ENCODE measurements at places on chromosomes 11 and 22.
A peak's percentile ranks its signal among the peaks of the same experiment; 100 is the strongest.

GRCh38 chr22:40857309-40857855 lies 434 bp downstream of the XPNPEP3 start:
- no peaks in the 10 kb centered on the region for H3K27me3 ChIP-seq
- H3K36me3 ChIP-seq = peaks cover 8% of the 10 kb centered on the region

GRCh38 chr22:43955883-43956782 lies 891 bp downstream of the SAMM50 start:
- no peaks in the 10 kb centered on the region for H3K36me3 ChIP-seq
- peak overlapping the region; percentile 89 for H3K4me3 ChIP-seq
- peaks cover 11% of the 10 kb centered on the region for H3K27me3 ChIP-seq
- no peak for DNase-seq
- peaks cover 9% of the 10 kb centered on the region for H3K4me1 ChIP-seq
- peak overlapping the region; percentile 72 for H3K27ac ChIP-seq

DNA sequence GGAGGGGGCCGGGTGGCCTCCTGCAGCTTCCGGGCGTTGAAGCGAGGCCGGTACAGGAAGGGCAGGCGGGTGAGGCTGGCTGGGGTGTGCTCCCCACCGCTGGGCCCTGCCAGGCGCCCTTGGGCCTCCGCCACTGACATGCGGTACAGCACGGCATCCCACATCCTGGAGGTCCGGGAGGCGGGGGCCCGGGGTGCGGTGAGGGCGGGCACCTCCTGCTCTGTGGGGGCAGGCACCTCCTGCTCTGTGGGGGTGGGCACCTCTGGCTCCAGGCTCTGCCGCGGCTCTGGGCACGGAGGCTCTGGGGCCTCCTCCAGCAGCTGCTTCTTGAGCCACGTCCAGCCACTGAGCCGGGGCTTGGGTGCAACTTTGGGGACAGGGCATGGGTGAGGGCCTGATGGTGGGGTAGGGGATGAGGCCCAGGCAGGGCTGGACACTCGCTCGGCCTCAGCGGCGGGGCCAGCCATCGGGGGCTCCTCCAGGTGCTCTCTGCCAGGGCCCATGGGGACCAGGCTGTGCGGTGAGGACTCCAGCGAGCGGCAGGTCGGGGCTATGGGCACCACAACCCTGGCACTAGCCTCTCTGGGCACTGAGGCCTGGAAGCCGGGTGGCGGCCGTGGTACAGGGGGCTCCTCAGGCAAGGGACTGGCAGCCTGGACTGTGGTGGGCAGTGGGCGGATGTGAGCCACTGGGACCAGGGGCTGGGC lies 2.3 kb downstream of the PRR33 start:
- H3K27ac ChIP-seq = peak overlapping the region; percentile 65
- H3K4me1 ChIP-seq = peaks cover 53% of the 10 kb centered on the region
- H3K4me3 ChIP-seq = peak overlapping the region; percentile 44
- H3K27me3 ChIP-seq = no peaks in the 10 kb centered on the region
- peak; percentile 85 for DNase-seq

DNA sequence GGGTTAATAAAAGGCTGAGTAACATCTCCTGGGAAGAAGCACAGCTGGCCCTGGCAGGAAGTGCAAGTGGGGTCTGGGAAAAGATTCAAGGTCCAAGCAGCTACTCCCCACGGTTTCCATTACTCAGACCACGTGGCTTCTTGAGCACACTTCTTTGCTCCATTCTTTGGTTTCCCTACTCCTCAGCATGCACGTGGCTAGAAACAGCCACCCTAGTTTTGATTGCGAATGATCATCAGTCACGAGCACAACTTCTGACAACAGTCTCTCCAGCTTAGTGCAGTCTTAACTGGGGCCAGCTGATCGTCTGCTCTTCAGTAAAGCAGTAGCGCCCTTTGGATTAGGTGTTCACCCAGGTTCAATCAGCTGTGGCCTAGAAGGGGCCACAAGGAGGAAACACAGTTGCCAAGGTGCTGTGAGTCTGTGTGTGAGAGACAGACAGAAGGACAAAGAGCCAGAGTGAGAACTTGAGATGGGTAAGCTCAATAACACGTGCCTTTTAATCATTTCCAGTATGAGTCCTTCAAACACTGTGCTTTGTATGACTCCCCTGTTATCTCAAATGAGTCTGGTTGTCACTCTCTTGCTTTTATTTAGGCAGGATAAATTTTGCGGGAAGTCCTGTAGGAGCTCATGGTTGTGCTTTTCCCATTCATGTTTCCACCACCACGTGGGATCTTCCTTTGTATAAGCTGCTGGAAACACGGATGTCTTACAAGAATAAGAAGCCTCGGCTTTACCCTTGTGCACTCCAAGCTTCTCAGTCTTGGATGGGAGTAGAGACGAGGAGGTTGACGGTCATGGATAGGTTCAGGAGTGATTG lies 901 bp upstream of the PARVA start:
- H3K27me3 ChIP-seq = peaks cover 24% of the 10 kb centered on the region
- peak overlapping the region; percentile 12 for H3K27ac ChIP-seq
- no peak overlapping the region for H3K4me3 ChIP-seq
- H3K4me1 ChIP-seq = peaks cover 13% of the 10 kb centered on the region
- no peaks in the 10 kb centered on the region for H3K36me3 ChIP-seq
- DNase-seq = no peak

DNA sequence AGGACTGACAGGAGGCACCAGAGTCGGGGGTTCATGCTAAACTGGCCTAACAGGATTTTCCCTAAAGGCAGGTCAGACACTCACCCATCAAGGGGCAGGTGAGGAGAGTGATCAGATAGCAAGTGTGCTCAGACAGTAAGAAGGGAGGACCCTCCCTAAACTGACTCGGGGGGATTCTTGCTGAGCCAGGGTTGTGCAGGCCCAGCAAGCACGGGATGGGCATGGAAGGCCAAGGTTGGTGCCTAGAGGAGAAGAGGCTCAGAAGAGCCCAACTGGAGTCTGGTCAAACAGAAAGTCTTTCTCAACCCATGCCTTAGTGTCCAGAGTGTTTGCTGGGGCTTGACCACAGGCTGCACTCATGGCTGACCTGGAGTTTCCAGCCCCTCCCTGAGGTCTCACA lies 6.2 kb upstream of the APOL1 start:
- no peaks in the 10 kb centered on the region for H3K27me3 ChIP-seq
- H3K4me1 ChIP-seq = no peaks in the 10 kb centered on the region
- no peak for DNase-seq
- H3K27ac ChIP-seq = no peak overlapping the region

- no peak overlapping the region for H3K4me3 ChIP-seq
- DNase-seq = no peak
- H3K36me3 ChIP-seq = no peaks in the 10 kb centered on the region
- no peak overlapping the region for H3K27ac ChIP-seq
- no peaks in the 10 kb centered on the region for H3K4me1 ChIP-seq
Measured at GRCh38 chr11:38672445-38672844, 2074.4 kb upstream of the RAG2 start.

DNA sequence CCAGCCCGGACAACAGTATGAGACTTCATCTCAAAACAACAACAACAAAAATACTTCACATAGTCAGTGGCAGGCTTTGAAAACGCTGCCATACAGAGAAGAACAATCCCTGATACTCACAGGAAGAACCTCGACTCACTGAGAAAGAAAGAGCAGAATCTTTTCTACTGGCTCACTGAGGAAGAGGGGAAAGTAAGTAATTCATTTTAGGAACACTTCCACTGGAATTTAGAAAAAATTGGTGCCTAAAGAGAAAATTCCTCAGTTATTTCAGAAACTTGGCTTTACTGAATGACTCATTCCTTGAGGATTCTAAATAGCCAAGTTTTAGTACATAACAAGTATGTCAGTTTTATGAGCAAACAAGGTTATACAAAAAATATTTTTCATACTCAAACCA lies 12.3 kb downstream of the NARS2 start:
- H3K36me3 ChIP-seq = no peaks in the 10 kb centered on the region
- no peak for DNase-seq
- no peak overlapping the region for H3K4me3 ChIP-seq
- H3K27ac ChIP-seq = no peak overlapping the region

GRCh38 chr11:47302853-47303252 lies 32.9 kb downstream of the MADD start:
- H3K27ac ChIP-seq = no peak overlapping the region
- H3K4me1 ChIP-seq = no peaks in the 10 kb centered on the region
- no peak for DNase-seq
- peaks cover 80% of the 10 kb centered on the region for H3K36me3 ChIP-seq
- H3K27me3 ChIP-seq = no peaks in the 10 kb centered on the region
- H3K4me3 ChIP-seq = no peak overlapping the region

DNA sequence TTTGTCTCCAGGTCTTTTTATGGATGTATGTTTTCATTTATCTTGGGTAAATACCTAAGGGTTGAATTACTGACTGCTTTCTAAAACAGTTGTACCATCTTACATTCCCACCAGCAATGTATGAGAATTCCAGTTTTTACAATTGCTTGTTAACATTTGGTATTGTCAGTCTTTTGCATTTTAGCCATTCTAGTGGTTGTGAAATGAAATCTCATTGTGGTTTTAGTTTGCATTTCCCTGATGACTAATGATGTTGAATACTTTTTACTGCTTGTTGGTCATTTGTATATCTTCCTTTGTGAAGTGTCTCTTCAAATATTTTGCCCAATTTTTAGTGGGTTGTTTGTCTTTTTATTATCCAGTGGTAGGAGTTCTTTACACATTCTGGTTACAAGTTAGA lies 92.8 kb downstream of the ARFGAP2 start:
- no peak overlapping the region for H3K4me3 ChIP-seq
- no peaks in the 10 kb centered on the region for H3K4me1 ChIP-seq
- no peak overlapping the region for H3K27ac ChIP-seq
- H3K36me3 ChIP-seq = peaks cover 2% of the 10 kb centered on the region

DNA sequence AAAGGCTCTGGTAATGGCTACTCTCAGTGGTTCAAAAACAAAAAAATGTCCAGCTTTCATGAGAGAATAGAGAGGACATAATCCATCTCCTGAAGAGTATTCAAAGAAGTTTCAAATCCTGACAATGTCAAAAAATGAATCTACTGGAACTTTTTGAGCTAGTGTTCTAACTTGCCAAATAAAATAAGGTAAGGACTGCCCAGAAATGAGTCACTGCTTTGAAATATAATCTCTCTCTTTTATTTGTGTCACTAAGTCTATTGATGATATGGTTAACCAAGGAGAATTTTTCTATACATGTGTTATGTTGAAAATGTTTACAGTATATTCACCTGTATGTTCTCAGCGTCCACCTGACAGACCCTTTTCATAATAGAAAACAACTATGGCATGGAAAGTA lies 3.4 kb downstream of the GUCY1A2 start:
- DNase-seq = no peak
- H3K4me1 ChIP-seq = no peaks in the 10 kb centered on the region
- no peak overlapping the region for H3K27ac ChIP-seq

- H3K27me3 ChIP-seq = no peaks in the 10 kb centered on the region
- H3K27ac ChIP-seq = peak overlapping the region; percentile 27
- no peak for DNase-seq
- H3K36me3 ChIP-seq = peaks cover 3% of the 10 kb centered on the region
- peaks cover 15% of the 10 kb centered on the region for H3K4me1 ChIP-seq
- no peak overlapping the region for H3K4me3 ChIP-seq
Measured at GRCh38 chr11:93733474-93733873, 7.8 kb downstream of the TAF1D start.

DNA sequence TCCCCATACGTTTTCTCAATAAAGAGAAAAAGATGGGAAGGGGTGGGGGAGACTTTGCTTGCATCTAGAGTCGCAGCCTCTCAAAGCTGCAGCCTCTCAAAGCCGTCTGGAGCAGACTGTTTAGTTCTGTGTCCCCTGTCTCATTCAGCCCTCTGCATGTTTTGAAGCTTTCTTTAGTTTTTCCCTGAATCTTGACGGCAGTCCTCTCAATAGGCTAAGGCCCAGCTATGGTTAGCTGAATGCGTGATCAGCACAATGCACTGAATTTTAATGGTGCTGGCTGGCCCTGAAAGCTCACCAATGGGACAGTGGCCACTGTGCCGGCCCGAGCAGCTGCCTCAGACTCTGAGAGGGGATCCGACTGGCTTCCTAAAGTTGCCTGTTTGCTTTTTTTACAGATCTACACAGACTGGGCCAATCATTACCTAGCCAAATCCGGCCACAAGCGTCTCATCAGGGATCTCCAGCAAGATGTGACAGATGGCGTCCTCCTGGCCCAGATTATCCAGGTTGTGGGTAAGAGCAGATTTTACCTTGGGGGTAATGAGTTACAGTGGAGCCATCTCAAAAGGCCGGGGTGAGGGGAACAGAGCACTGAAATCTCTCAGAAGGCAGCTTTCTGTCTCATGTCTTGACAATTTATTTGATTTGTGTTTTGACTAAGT lies 119.6 kb downstream of the NAV2 start:
- no peak for DNase-seq
- no peaks in the 10 kb centered on the region for H3K36me3 ChIP-seq
- H3K4me3 ChIP-seq = no peak overlapping the region
- no peaks in the 10 kb centered on the region for H3K27me3 ChIP-seq
- H3K4me1 ChIP-seq = no peaks in the 10 kb centered on the region

GRCh38 chr11:95671768-95672167 lies 117.8 kb downstream of the FAM76B start:
- DNase-seq = no peak
- H3K4me3 ChIP-seq = no peak overlapping the region
- no peak overlapping the region for H3K27ac ChIP-seq
- H3K36me3 ChIP-seq = no peaks in the 10 kb centered on the region

- H3K27me3 ChIP-seq = peaks cover 75% of the 10 kb centered on the region
- H3K36me3 ChIP-seq = no peaks in the 10 kb centered on the region
- H3K27ac ChIP-seq = no peak overlapping the region
- no peak for DNase-seq
- H3K4me1 ChIP-seq = peaks cover 7% of the 10 kb centered on the region
Measured at GRCh38 chr11:64649291-64649697, 58.3 kb downstream of the SLC22A12 start.

GRCh38 chr22:42977569-42977968 lies 37.4 kb downstream of the PACSIN2 start:
- H3K4me3 ChIP-seq = no peak overlapping the region
- no peak for DNase-seq
- H3K27ac ChIP-seq = no peak overlapping the region
- no peaks in the 10 kb centered on the region for H3K27me3 ChIP-seq
- H3K4me1 ChIP-seq = no peaks in the 10 kb centered on the region

- H3K36me3 ChIP-seq = no peaks in the 10 kb centered on the region
- DNase-seq = no peak
- H3K27me3 ChIP-seq = no peaks in the 10 kb centered on the region
- no peak overlapping the region for H3K27ac ChIP-seq
- no peak overlapping the region for H3K4me3 ChIP-seq
- no peaks in the 10 kb centered on the region for H3K4me1 ChIP-seq
Measured at GRCh38 chr11:68721075-68721474, 30.2 kb downstream of the TESMIN start.

- no peak overlapping the region for H3K27ac ChIP-seq
- no peaks in the 10 kb centered on the region for H3K36me3 ChIP-seq
- DNase-seq = no peak
Measured at GRCh38 chr11:108436594-108436993, 30.7 kb downstream of the C11orf65 start.

GRCh38 chr11:128412847-128413791 lies 174.2 kb downstream of the ETS1 start:
- no peak overlapping the region for H3K27ac ChIP-seq
- no peak overlapping the region for H3K4me3 ChIP-seq
- no peaks in the 10 kb centered on the region for H3K36me3 ChIP-seq
- no peak for DNase-seq
- H3K27me3 ChIP-seq = no peaks in the 10 kb centered on the region

GRCh38 chr11:58039589-58039988 lies 8.8 kb downstream of the OR6Q1 start:
- no peak overlapping the region for H3K4me3 ChIP-seq
- no peak for DNase-seq
- no peaks in the 10 kb centered on the region for H3K4me1 ChIP-seq
- no peak overlapping the region for H3K27ac ChIP-seq
- H3K27me3 ChIP-seq = no peaks in the 10 kb centered on the region

GRCh38 chr11:59510941-59511589 lies at the start of gene OR4D9:
TSS of gene OR4D9 (plus strand) at chr11:59511539. CDS start at chr11:59514913, 3,374 bp downstream.
- H3K27me3 ChIP-seq = no peaks in the 10 kb centered on the region
- peaks cover 18% of the 10 kb centered on the region for H3K4me1 ChIP-seq
- no peak for DNase-seq
- peak within 1 kb of the TSS; percentile 10 for H3K4me3 ChIP-seq
- no peak within 1 kb of the TSS for H3K27ac ChIP-seq
- no peaks in the 10 kb centered on the region for H3K36me3 ChIP-seq

All from T-cell (primary cell).